Lung (tissue), 17 donors: ENCODE measurements at places on chromosomes 5 and 9.

GRCh38 chr5:148815086-148815485 lies 11.3 kb upstream of the ADRB2 start:
- no peak overlapping the region for H3K4me3 ChIP-seq
- H3K27ac ChIP-seq, result no peak overlapping the region
- peaks cover 45% of the 10 kb centered on the region for H3K4me1 ChIP-seq
- no peaks in the 10 kb centered on the region for H3K36me3 ChIP-seq
- DNase-seq, result no peak

GRCh38 chr5:54621709-54622108 lies 104.2 kb downstream of the SNX18 start:
- no peak overlapping the region for H3K4me3 ChIP-seq
- no peaks in the 10 kb centered on the region for H3K27me3 ChIP-seq
- H3K36me3 ChIP-seq, result no peaks in the 10 kb centered on the region
- DNase-seq, result no peak
- no peak overlapping the region for H3K27ac ChIP-seq

DNA sequence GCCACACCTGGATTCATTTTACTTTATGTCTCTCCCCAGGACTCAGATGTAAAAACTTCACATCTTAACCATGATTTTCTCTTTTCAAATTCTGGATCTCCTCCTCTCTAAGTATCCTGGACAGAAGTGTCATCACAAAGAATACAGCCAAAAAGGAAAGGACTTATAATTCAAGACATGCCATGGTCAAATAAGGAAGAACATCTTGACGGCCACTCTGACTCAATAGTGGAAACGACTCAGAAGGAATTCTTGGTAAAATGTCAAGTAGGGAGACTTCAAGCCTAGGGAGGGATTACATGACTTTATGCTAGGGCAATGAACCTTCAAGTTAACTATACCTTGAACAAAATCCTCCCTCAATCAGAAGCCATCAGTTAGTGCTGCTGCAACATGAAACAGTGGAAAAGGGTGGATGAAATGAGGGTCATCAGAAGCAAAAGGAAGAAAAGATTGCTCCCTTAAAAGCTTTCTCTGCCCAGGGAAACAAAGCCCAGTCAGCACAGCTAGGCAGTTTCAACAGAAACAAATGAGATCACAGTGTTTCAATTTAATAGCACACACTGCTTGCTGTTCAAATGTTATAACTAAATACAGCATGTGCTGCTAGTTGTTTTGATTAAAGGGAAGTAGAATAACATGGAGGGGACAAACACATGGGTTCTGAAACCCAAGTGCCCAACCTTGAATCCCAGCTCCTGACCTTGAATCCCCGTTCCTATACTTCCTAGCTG lies 101.4 kb downstream of the LPAR1 start:
- H3K4me3 ChIP-seq, result no peak overlapping the region
- H3K36me3 ChIP-seq, result peaks cover 37% of the 10 kb centered on the region
- no peaks in the 10 kb centered on the region for H3K4me1 ChIP-seq
- H3K27me3 ChIP-seq, result no peaks in the 10 kb centered on the region
- DNase-seq, result no peak

- DNase-seq, result no peak
- H3K27ac ChIP-seq, result no peak overlapping the region
- H3K36me3 ChIP-seq, result peaks cover 2% of the 10 kb centered on the region
- H3K27me3 ChIP-seq, result no peaks in the 10 kb centered on the region
- no peaks in the 10 kb centered on the region for H3K4me1 ChIP-seq
These were observed 230.3 kb upstream of the TBCA start for GRCh38 chr5:78006449-78006848.

DNA sequence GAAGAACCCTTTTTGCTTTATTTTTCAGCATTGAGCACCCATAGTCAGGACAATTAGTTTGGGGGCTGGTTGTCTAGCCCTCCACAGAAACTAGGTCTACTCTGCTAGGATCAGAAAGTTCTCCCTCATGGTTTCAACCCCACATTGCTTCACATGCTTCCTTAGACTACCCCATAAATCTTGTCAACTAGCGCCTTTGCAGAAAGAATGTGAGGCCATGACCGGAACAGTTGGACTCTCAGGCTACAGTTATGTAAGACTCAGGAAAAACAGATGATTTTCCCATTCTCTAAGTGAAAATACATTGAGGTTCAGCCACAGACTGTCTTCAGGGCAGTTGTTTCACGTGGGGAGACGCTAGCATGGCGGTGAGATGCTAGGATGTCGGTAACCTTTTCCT lies 255.6 kb downstream of the NR3C1 start:
- no peaks in the 10 kb centered on the region for H3K27me3 ChIP-seq
- peaks cover 5% of the 10 kb centered on the region for H3K4me1 ChIP-seq
- DNase-seq, result peak; percentile 46
- H3K36me3 ChIP-seq, result peaks cover 6% of the 10 kb centered on the region
- H3K27ac ChIP-seq, result no peak overlapping the region
- H3K4me3 ChIP-seq, result no peak overlapping the region

DNA sequence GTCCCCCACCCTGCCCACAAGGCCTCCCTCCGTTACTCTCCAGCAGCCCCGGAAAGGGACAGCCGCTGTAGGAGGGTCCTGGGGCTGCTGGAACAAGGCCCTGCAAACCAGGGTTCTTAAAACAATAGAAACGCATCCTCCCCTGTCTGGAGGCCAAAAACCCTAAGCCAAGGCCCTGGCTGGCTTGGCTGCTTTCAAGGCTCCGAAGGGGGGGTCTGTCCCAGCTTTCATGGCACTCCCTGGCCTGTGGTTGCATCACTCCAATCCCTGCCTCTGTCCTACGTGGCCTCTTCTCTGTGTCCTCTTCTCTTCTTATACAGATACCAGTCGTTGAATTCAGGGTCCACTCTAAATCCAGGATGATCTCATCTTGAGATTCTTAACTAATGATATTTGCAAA lies 7.4 kb upstream of the UBAC1 start:
- H3K4me1 ChIP-seq, result peaks cover 3% of the 10 kb centered on the region
- DNase-seq, result no peak
- H3K4me3 ChIP-seq, result no peak overlapping the region
- no peaks in the 10 kb centered on the region for H3K36me3 ChIP-seq

DNA sequence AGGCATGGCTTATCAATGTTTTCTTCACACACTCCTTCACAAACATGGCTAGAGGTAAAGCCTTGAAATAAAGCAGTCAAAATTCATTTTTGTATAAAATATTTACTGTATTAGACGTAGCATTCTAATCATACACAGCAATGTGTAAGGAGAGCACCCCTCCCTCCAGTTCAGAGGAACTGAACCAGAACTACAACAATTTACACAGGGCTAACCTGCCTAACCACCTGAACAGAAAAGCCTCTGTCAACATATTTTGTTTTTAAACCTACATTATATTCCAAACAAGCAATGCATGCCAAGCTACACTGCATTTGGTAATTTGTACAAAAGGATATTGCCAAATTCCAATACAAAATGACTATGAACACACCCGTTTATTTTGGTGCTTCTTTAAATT lies 41.6 kb downstream of the MLLT3 start:
- no peaks in the 10 kb centered on the region for H3K36me3 ChIP-seq
- H3K27me3 ChIP-seq, result no peaks in the 10 kb centered on the region
- no peak for DNase-seq
- peaks cover 1% of the 10 kb centered on the region for H3K4me1 ChIP-seq

- H3K27ac ChIP-seq, result no peak overlapping the region
- no peak for DNase-seq
- H3K4me1 ChIP-seq, result peaks cover 3% of the 10 kb centered on the region
- no peaks in the 10 kb centered on the region for H3K27me3 ChIP-seq
- no peaks in the 10 kb centered on the region for H3K36me3 ChIP-seq
- no peak overlapping the region for H3K4me3 ChIP-seq
These were observed 445.4 kb downstream of the ZNF608 start for GRCh38 chr5:124300815-124301621.

DNA sequence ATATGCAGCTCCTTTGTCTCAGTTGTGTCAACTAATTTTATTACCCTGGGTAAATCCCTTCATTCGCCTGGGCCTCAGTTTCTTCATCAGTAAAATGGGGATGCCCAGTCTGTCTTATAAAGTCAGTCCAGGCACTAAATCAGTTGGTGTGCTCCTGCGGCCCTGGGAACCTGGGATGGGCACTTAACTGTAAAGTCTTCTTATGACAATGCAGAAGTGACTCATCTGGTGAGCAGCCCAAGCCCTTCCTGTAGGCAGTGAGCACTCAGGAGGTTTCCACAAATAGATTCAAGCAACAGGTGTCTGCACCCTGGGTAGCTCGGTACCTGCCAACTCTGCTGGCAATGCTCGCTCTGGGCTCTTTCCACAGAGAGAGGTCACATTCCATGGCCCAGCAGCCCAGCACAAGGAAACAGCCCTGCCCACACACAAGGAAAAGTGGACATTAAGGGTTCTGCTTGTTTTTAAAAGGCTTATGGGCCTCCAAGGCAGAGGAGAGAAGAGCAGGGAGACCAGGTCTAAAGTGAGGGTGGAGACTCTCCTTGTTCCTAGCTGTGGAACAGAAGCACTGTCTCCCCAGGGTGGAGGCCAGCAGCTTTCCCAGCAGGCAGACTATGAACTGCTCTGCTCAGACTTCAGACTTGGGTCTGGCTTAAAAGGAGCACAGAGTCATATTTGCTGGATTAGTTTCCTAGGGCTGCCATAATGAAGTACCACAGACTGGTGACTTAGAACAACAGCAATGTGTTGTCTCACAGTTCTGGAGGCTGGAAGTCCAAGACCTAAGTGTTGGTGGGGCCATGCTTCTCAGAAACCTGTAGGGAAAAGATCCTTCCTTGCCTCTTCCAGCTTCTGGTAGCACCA lies 89.7 kb upstream of the ADRA1B start:
- H3K27ac ChIP-seq, result peak overlapping the region; percentile 48
- no peaks in the 10 kb centered on the region for H3K36me3 ChIP-seq
- no peaks in the 10 kb centered on the region for H3K27me3 ChIP-seq
- no peak for DNase-seq

- peaks cover 4% of the 10 kb centered on the region for H3K4me1 ChIP-seq
- DNase-seq, result no peak
- H3K27ac ChIP-seq, result no peak overlapping the region
- H3K4me3 ChIP-seq, result no peak overlapping the region
- H3K27me3 ChIP-seq, result no peaks in the 10 kb centered on the region
These were observed 69.1 kb downstream of the ZNF366 start for GRCh38 chr5:72438141-72438540.

DNA sequence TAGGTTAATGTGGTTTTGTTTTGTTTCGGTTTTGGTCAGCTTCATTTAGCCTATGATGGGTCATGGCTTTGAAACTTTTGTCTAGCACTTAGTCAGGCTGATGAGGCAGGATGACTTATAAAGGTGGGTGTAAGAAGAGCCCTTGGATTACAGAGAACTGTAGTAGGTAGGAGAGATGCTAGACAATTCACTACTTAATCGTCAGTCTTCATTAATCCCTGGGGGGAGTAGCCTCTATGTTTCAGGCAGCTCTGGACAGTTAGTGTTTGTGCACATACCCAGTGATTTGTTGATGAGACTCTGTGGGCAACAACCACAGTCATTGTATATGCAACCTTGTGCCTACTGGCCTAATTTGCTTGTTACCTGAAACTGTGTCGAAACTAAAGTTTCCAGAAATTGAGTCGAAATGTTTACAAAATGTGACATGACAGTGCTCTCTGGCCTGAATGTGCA lies 113.3 kb downstream of the MTREX start:
- H3K4me3 ChIP-seq, result no peak overlapping the region
- no peak for DNase-seq
- H3K4me1 ChIP-seq, result peaks cover 12% of the 10 kb centered on the region
- H3K27ac ChIP-seq, result peak overlapping the region; percentile 12
- H3K36me3 ChIP-seq, result peaks cover 43% of the 10 kb centered on the region

GRCh38 chr9:89655056-89655989 lies 50.5 kb downstream of the GADD45G start:
- peaks cover 24% of the 10 kb centered on the region for H3K4me1 ChIP-seq
- H3K36me3 ChIP-seq, result no peaks in the 10 kb centered on the region
- no peaks in the 10 kb centered on the region for H3K27me3 ChIP-seq
- DNase-seq, result peak; percentile 61
- no peak overlapping the region for H3K4me3 ChIP-seq
- H3K27ac ChIP-seq, result peak overlapping the region; percentile 45

- no peaks in the 10 kb centered on the region for H3K36me3 ChIP-seq
- no peaks in the 10 kb centered on the region for H3K27me3 ChIP-seq
- H3K4me1 ChIP-seq, result no peaks in the 10 kb centered on the region
- no peak for DNase-seq
- no peak overlapping the region for H3K4me3 ChIP-seq
- H3K27ac ChIP-seq, result no peak overlapping the region
These were observed 250.8 kb upstream of the EDIL3 start for GRCh38 chr5:84635235-84636055.

GRCh38 chr5:138230981-138231589 lies 18.0 kb upstream of the CDC23 start:
- H3K4me3 ChIP-seq, result no peak overlapping the region
- H3K27me3 ChIP-seq, result no peaks in the 10 kb centered on the region
- no peak overlapping the region for H3K27ac ChIP-seq
- no peaks in the 10 kb centered on the region for H3K36me3 ChIP-seq

GRCh38 chr5:175444905-175445456 lies 999 bp upstream of the DRD1 start:
- H3K27me3 ChIP-seq, result peaks cover 73% of the 10 kb centered on the region
- DNase-seq, result no peak
- no peak overlapping the region for H3K27ac ChIP-seq
- no peaks in the 10 kb centered on the region for H3K4me1 ChIP-seq
- H3K4me3 ChIP-seq, result no peak overlapping the region

DNA sequence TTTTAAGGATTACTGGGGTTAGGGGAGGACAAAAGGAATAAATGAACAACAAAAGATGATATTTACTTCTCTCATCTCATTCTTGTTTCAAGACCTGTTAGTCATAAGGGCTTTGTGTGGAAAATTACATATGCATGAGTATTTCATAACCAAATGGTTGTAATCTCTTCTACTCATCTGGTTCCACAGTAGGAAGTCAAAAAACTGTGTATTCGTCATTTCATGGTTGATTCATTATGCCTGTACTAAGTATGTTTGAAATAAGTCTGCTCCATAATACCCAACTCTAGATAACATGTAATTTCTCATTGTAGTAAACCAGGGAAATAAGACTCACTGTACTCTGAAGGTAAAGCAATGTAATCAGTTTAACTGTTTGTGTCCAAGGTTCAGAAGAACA lies 212.9 kb downstream of the ARRDC3 start:
- no peaks in the 10 kb centered on the region for H3K36me3 ChIP-seq
- no peaks in the 10 kb centered on the region for H3K4me1 ChIP-seq
- no peak overlapping the region for H3K27ac ChIP-seq
